Cortex of kidney (tissue), 1 donor: ENCODE measurements at places on chromosomes 1 and 21.

- no peak for DNase-seq
Measured at GRCh38 chr1:42999308-42999707, 40.6 kb upstream of the SLC2A1 start.

- no peak for DNase-seq
Measured at GRCh38 chr1:30856260-30856790, 52.2 kb downstream of the SDC3 start.

GRCh38 chr21:33761441-33762036 lies 119.2 kb downstream of the ITSN1 start:
- DNase-seq: no peak

- DNase-seq: no peak
Measured at GRCh38 chr1:189752461-189752995, 725.1 kb downstream of the BRINP3 start.

GRCh38 chr1:117697220-117697781 lies 91.5 kb downstream of the TENT5C start:
- no peak for DNase-seq

DNA sequence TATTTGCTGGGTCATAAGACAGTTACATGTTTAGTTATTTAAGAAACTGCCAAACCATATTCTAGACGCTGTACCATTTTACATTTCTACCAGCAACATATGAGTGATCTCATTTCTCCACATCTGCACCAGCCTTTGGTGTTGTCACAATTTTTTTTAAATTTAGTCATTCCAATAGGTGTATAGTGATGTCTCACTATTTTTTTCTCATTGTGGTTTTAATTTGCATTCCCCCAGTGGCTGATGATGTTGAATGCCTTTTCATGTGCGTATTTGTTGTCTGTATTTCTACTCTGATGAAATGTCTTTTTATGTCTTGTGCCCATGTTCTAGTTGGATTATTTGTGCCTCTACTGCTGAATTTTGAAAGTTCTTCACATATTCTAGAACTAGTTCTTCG lies 38.4 kb downstream of the NFASC start:
- no peak for DNase-seq

DNA sequence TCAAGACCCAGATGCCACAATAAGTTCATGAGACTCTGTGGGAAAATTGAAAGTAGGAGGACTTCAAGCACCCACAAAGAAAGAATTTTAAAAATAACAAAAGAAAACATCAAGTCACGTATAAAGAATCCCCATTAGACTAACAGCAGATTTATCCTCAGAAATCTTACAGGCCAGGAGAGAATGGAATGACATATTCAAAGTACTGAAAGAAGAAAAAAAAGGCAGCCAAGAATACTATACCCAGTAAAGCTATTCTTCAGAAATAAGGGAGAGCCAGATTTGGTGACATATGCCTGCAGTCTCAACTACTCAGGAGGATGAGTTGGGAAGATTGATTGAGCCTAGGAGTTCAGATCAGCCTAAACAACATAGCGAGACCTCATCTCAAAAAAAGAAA lies 84.3 kb upstream of the CD53 start:
- DNase-seq: no peak

- no peak for DNase-seq
Measured at GRCh38 chr1:168550971-168551370, 7.2 kb upstream of the XCL2 start.

- DNase-seq: no peak
Measured at GRCh38 chr1:167705250-167705649, 16.5 kb upstream of the MPZL1 start.
